Mammary microvascular endothelial cell (primary cell): ENCODE measurements at places on chromosomes 1 and 21. TPM values are rescaled to one million over a fixed set of nuclear protein-coding genes. Genes with fewer than 3 reads are reported as not detected.

The KCNQ4 gene
- not detected in 2 replicates for total RNA-seq

The C1orf141 gene
- not detected in 2 replicates for total RNA-seq

The OTUD7B gene
- total RNA-seq: 8.0 and 9.3 TPM in 2 replicates

The LRP8 gene
- 22.9 and 25.3 TPM in 2 replicates for total RNA-seq

The RIPK4 gene
- not detected in 2 replicates for total RNA-seq

The FCRL5 gene
- total RNA-seq: not detected in 2 replicates

The HCRTR1 gene
- total RNA-seq: 0.13 and 0.30 TPM in 2 replicates

The TDRD5 gene
- total RNA-seq: under 0.01 and 0.05 TPM in 2 replicates

The CAPN8 gene
- not detected in 2 replicates for total RNA-seq

The MXRA8 gene
- 0.20 and 0.34 TPM in 2 replicates for total RNA-seq

The CTTNBP2NL gene
- total RNA-seq: 23.7 and 26.2 TPM in 2 replicates

The RIMS3 gene
- 0.10 and 0.20 TPM in 2 replicates for total RNA-seq

The URB2 gene
- total RNA-seq: 10.1 and 13.9 TPM in 2 replicates

The DLGAP3 gene
- not detected in 2 replicates for total RNA-seq

The CYP4Z1 gene
- not detected in 2 replicates for total RNA-seq

The GUCA2A gene
- total RNA-seq: not detected in 2 replicates

The EDARADD gene
- not detected in 2 replicates for total RNA-seq

The RASSF5 gene
- 0.07 and 0.39 TPM in 2 replicates for total RNA-seq

The KRTAP11-1 gene
- not detected in 2 replicates for total RNA-seq

The IFNLR1 gene
- 0.07 TPM in 1 of 2 replicates, not detected in the other for total RNA-seq

The RAB25 gene
- not detected in 2 replicates for total RNA-seq

The CFAP74 gene
- total RNA-seq: not detected in 2 replicates

The GOLT1A gene
- not detected in 2 replicates for total RNA-seq

The ST6GALNAC3 gene
- 28.4 and 42.7 TPM in 2 replicates for total RNA-seq

The MX2 gene
- 16.9 and 22.6 TPM in 2 replicates for total RNA-seq

The ST6GALNAC5 gene
- total RNA-seq: not detected in 2 replicates

The UTS2 gene
- not detected in 2 replicates for total RNA-seq

The S100B gene
- not detected in 2 replicates for total RNA-seq

The C8B gene
- total RNA-seq: not detected in 2 replicates

The TRIM58 gene
- 0.33 and 0.34 TPM in 2 replicates for total RNA-seq

The ACTA1 gene
- total RNA-seq: not detected in 2 replicates
